Tibial nerve (tissue), 4 donors: ENCODE measurements at places on chromosomes 5 and 9. TPM values are rescaled to one million over a fixed set of nuclear protein-coding genes. Genes with fewer than 3 reads are reported as not detected.
A peak's percentile ranks its signal among the peaks of the same experiment; 100 is the strongest.

GRCh38 chr5:57834829-57835608 lies 352.4 kb upstream of the ACTBL2 start:
- H3K36me3 ChIP-seq: no peaks in the 10 kb centered on the region
- no peak overlapping the region for H3K27ac ChIP-seq
- no peak overlapping the region for H3K4me3 ChIP-seq
- H3K27me3 ChIP-seq: no peaks in the 10 kb centered on the region

DNA sequence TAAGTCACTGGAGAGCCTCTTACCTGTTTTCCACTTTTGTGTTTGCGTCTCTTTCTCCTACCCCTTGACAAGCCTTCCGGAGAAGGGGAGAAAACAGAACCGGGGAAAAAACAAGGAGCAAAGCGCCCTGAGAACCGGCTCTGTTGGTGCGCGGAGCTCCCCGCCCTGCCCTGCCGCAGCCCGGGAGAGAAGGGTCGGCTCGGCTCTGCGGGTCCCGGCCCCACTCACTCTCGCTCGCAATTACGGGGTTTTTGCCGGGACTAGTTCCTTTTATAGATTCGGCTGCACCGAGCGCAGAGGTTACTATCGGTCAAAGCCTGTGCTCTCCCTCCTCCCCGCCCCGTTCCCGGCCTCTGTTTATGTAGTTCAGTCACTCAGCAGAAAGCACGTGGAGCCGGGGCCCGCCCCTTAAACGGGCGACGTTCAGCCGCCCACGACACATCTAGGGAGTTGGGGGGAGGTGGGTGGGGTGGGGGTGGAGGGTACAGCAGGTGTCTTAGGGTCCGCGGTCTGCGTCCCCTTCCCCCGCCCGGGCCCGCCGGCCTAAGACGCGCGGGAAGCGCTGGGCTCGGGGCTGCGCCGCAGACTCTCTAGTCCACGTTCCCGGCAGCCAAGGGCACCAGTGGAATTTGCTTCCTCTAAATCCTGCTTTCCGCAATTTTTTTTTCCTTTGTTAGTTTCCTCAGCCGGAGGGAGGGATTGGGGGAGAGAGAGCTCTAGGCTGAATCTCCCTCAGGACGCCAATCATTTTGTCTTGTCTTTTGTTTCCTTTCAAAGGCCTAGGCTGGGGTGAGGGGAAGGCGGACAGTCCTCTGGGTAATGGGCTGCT lies at the start of gene ABCA1:
ABCA1 (minus strand) TSS at position 244 of the 829 bp plus-strand sequence. CDS start 24,476 bp downstream, outside the sequence.
- H3K27ac ChIP-seq: peak within 1 kb of the TSS; percentile 61
- H3K4me3 ChIP-seq: peak within 1 kb of the TSS; percentile 81
- DNase-seq: peak; percentile 91
- H3K4me1 ChIP-seq: peaks cover 37% of the 10 kb centered on the region
- H3K27me3 ChIP-seq: no peaks in the 10 kb centered on the region
- H3K36me3 ChIP-seq: no peaks in the 10 kb centered on the region

DNA sequence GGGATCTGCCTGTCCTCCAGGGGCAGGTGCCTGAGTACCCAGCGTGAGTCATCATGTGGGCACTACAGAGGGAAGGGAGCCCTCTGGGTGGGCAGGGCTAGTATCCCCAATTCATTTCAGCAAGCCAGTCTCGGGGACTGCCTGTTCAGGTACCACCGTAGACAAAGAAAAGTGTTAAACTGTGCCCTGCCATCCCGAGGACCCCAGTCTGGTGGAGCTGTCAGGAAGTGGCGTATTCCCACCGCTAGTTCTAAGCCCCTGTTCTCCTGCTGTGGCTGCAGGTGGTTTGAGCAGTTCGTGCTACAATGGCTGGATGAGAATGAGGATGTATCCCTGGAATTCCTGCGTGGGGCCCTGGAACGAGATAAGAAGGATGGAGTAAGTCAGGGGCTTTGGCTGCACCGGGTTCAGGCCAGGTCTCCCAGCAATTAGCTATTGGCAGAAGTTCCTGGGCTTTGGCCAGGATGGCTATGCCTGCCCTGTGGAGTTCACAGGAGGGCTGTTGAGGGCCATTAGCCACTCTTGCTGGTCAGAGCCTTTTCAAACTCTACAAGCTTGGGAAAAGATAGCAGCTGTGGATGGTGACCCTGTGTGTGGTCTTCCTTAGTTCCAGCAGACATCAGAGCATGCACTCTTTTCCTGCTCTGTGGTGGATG lies 93.2 kb upstream of the RUSC2 start:
- H3K36me3 ChIP-seq: peaks cover 5% of the 10 kb centered on the region
- no peak for DNase-seq
- no peak overlapping the region for H3K4me3 ChIP-seq
- no peaks in the 10 kb centered on the region for H3K4me1 ChIP-seq

DNA sequence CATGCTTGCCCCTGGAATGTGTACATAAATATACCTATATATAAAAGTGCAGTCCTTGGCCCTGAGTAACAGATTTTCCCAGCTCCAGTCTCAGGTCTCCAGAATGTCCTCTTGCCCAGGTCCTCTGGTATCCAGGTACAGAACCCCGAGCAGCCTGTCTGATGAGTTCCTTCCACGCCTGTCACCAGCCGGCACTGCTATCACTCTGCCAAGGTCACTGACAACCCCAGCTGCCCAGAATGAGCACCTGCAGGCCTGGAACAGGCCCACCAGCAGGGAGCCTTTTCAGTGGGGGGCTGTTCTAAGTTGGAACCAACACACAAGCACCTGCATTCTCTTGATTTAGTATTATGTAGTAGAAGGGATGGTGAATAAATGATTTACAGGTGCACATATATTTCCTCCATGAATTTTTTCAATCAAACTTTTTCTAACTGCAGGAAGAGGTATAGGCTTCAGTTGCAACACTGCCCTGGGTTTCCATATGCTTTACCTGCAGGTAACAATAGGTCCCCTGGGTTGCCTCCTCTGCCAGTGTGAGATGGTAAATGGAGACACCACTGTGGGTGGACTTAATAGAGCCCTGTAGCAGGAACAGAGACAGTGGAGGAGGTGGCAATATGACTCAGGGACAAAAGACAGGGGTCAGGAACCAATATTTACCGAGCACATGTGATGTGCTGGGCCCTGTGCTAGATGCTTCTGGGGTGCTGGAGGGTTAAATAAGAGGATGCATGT lies 291.9 kb downstream of the SPOCK1 start:
- DNase-seq: no peak
- H3K27me3 ChIP-seq: no peaks in the 10 kb centered on the region
- H3K4me1 ChIP-seq: no peaks in the 10 kb centered on the region
- no peak overlapping the region for H3K27ac ChIP-seq

GRCh38 chr9:99748266-99748665 lies 73.4 kb upstream of the NR4A3 start:
- H3K36me3 ChIP-seq: no peaks in the 10 kb centered on the region
- H3K4me3 ChIP-seq: no peak overlapping the region
- DNase-seq: no peak
- no peak overlapping the region for H3K27ac ChIP-seq

EPB41L4B gene
- 14.7 TPM for total RNA-seq

DNA sequence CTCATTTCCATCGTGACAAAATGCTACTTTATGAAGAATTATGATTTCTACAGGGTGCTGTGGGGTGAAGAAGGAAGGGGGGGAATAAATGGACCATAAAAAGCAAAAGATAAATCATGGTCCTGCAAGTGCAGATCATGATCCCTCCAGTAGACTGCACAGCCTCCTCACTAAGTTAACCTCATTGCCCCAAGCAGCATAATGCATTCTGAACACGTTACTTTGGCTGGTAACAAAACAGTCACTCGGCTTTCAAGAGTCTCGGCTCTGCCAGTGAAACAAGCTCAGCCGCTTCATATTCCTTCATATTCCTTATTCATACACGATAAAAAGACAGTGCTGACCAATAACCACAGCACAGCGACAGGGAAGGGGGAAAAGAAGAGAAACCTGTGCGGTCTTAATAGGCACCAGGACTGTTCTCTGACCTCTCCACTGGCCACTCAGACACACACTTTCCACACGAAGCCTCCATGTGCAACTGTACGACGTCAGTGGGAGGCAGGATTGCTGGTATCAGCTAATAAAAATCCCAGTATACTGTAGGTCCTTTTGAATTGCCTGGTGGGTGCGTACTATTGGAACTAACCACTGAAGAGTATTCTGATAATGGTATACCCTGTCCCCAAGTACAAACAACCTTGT lies 60.5 kb downstream of the ANKH start:
- H3K4me1 ChIP-seq: peaks cover 20% of the 10 kb centered on the region
- no peaks in the 10 kb centered on the region for H3K27me3 ChIP-seq
- no peak overlapping the region for H3K4me3 ChIP-seq
- no peaks in the 10 kb centered on the region for H3K36me3 ChIP-seq

- H3K36me3 ChIP-seq: no peaks in the 10 kb centered on the region
- peaks cover 32% of the 10 kb centered on the region for H3K4me1 ChIP-seq
- H3K27me3 ChIP-seq: no peaks in the 10 kb centered on the region
Observed at GRCh38 chr5:123364441-123365155, 58.6 kb downstream of the CEP120 start.

DNA sequence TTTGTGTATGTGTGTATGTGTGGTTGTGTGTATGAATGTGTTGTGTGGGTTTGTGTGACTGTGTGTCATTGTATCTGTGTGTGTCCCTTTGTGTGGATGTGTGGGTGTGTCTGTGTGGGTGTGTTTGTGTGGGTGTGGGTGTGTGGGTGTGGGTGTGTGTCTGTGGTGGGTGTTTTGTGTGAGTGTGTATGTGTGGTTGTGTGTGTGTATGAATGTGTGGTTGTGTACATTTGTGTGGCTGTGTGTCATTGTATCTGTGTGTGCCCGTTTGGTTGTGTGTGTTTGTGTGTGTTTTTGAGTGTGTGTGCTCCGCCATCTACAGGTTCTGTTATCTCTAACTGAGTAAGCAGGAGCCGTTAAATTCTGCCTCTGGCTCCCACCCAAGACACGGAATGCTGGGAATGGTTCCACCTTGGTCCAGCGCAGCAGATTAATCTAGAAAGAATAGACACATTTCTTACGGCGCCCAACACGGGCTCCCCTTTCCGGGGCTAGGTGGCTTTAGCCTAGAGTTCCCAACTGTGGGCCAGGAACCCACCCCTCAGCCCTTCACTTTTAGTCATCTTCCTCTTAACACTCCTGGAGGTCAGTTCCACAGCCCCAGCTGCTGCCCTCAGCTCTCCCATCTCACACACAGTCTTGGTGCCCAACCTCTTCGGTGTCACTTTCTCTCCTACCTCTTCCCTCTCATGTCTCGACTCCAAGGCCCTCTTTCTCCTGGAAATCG lies 197.1 kb downstream of the TTLL11 start:
- H3K36me3 ChIP-seq: no peaks in the 10 kb centered on the region
- no peak overlapping the region for H3K27ac ChIP-seq
- H3K4me1 ChIP-seq: no peaks in the 10 kb centered on the region
- no peaks in the 10 kb centered on the region for H3K27me3 ChIP-seq
- peak; percentile 40 for DNase-seq
- no peak overlapping the region for H3K4me3 ChIP-seq
